ENCODE measurements at places on chromosomes 7 and 10. TPM values are rescaled to one million over a fixed set of nuclear protein-coding genes. Genes with fewer than 3 reads are reported as not detected.
A peak's percentile ranks its signal among the peaks of the same experiment; 100 is the strongest.

DNA sequence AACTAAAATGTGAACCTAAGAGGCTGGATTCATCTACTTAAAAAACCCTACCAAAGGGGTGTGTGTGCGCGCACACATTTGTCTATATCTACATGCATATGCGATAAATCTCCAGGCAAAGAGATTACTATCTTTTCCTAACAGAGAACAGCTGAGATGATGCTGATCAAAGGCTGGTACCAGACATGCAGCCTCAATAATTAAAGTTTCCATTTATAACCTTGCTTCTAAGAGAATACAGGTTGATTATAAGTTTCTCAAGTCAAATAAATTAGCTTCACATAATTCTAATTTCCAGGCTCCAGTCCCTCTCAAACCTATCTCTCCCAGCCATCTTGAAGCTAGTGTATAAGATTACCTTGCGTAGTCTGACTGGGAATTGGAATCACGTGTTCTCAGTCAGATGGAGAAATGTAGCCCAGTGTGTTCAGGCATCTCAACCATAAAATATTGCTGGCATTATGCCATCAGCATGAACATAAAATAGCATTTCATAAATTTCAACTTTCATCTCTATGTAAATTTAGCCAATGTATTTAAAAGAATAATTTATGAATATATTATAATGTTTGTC is 1062.0 kb downstream of the XPNPEP1 start:
- H3K4me1 ChIP-seq, result no peaks in the 10 kb centered on the region
- no peaks in the 10 kb centered on the region for H3K36me3 ChIP-seq
- DNase-seq, result no peak

Gene MKI67
- total RNA-seq, result 205 TPM

GRCh38 chr10:15168786-15169554 is 477 bp upstream of the NMT2 start:
- H3K4me1 ChIP-seq, result peaks cover 43% of the 10 kb centered on the region
- H3K27ac ChIP-seq, result peak overlapping the region; percentile 77
- peak; percentile 98 for DNase-seq
- H3K4me3 ChIP-seq, result peak overlapping the region; percentile 57
- H3K27me3 ChIP-seq, result no peaks in the 10 kb centered on the region

DNA sequence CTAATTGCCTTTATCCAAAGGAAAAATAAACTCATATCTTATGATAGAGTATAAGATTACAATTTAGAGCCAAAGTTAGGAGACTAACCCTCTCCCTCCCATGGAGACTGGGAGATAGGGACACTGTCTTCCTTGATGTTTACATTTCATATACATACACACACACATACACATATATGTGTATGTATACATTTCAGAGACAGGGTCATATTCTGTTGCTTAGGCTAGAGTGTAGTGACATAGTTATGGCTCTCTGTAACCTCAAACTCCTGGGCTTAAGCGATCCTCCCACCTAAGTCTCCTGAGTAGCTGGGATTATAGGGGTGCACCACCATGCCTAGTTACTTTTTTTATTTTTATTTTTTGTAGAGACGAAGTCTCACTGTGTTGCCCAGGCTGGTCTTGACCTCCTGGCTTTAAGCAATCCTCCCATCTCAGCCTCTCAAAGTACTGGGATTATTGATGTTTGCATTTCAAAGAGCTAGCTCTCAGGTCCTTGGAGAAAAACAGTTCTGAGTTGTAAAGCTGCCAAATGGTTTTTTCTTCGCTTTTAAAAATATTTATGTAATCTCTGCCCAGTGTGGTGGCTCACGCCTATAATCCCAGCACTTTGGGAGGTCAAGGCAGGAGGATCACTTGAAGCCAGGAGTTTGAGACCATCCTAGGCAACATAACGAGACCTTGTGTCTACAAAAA is 8.1 kb upstream of the REPIN1 start:
- no peak for DNase-seq
- H3K4me1 ChIP-seq, result peaks cover 52% of the 10 kb centered on the region
- no peak overlapping the region for H3K4me3 ChIP-seq
- H3K27ac ChIP-seq, result peak overlapping the region; percentile 61
- H3K36me3 ChIP-seq, result peaks cover 3% of the 10 kb centered on the region
- H3K27me3 ChIP-seq, result no peaks in the 10 kb centered on the region

DNA sequence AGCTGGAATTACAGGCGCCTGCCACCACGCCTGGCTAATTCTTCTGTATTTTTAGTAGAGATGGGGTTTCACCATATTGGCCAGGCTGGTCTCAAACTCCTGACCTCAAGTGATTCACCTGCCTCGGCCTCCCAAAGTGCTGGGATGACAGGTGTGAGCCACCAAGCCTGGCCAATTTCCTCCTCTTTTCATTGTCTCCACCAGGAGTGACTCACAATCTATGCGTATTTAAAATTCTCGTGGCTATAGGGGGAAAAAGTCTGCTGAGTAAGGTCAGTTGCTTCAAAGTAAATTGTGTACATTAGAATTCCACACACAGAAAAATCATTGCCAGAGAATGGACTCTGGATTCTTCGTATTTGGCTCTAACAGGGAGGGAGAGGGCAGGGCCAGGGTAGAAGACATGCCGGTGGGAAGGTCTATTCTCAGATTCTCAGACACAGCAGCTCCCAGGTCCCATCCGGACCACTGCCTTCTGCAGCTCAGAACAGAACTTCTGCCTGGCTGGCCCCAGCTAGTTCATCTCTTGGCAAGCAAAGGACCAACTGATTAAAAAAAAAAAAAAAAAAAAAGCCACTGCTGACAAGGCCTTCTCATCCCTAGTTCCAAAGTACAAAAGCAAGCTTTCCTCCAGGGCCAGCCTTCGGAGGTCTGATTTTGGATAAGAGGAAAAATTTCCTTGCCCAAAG is 22.2 kb downstream of the PSPH start:
- no peaks in the 10 kb centered on the region for H3K27me3 ChIP-seq
- DNase-seq, result no peak

DNA sequence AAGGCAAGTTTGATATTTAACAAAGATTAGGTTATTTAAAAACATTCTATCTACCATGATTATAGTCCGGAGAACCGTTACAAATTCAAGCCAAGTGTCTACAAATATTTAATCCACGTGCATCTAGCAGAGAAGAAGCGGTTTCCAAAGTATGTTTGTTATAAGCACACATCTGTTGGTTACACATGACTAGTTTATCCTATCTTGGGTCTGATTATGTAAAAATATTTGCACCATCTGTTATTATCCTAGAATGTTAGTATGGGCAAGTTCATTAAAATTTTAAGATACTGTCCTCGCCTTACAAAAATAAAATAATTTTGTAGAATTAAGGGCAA is 289.2 kb upstream of the VSTM2A start:
- H3K27ac ChIP-seq, result no peak overlapping the region
- no peaks in the 10 kb centered on the region for H3K4me1 ChIP-seq
- no peak for DNase-seq
- no peak overlapping the region for H3K4me3 ChIP-seq
- H3K36me3 ChIP-seq, result no peaks in the 10 kb centered on the region
- H3K27me3 ChIP-seq, result no peaks in the 10 kb centered on the region

- H3K36me3 ChIP-seq, result no peaks in the 10 kb centered on the region
- H3K4me1 ChIP-seq, result no peaks in the 10 kb centered on the region
- H3K4me3 ChIP-seq, result no peak overlapping the region
- H3K27me3 ChIP-seq, result no peaks in the 10 kb centered on the region
Observed at GRCh38 chr7:119935418-119936025, 337.5 kb upstream of the KCND2 start.

GRCh38 chr10:2431961-2432360 is 635.4 kb upstream of the PFKP start:
- H3K36me3 ChIP-seq, result no peaks in the 10 kb centered on the region
- H3K27ac ChIP-seq, result no peak overlapping the region
- DNase-seq, result no peak
- H3K4me1 ChIP-seq, result no peaks in the 10 kb centered on the region
- no peaks in the 10 kb centered on the region for H3K27me3 ChIP-seq

DNA sequence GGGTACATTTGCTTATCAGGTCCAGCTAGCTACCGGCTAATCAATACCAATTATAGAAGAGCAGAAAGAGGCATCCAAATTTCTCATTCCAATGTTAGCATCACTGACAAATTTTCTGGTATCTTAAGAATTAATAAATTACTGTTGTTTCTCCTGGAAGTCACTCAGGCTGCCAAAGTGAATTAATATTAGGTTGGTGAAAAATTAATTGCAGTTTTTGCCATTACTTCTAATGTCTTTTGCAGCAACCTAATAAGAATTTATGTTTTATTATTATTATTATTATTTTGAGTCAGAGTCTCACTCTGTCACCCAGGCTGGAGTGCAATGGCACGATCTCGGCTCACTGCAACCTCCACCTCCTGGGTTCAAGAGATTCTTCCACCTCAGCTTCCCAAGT is 979.9 kb downstream of the TYW1 start:
- no peak for DNase-seq
- no peak overlapping the region for H3K27ac ChIP-seq
- H3K4me1 ChIP-seq, result no peaks in the 10 kb centered on the region
- no peaks in the 10 kb centered on the region for H3K36me3 ChIP-seq
- H3K27me3 ChIP-seq, result no peaks in the 10 kb centered on the region
- H3K4me3 ChIP-seq, result no peak overlapping the region

Gene EXOSC1
- total RNA-seq, result 49.2 TPM

- no peak overlapping the region for H3K4me3 ChIP-seq
- H3K27ac ChIP-seq, result no peak overlapping the region
- no peaks in the 10 kb centered on the region for H3K36me3 ChIP-seq
- no peaks in the 10 kb centered on the region for H3K27me3 ChIP-seq
- no peak for DNase-seq
Observed at GRCh38 chr7:80804589-80804988, 114.3 kb downstream of the SEMA3C start.

GRCh38 chr10:74502963-74503608 is 323.3 kb upstream of the KAT6B start:
- peaks cover 45% of the 10 kb centered on the region for H3K4me1 ChIP-seq
- H3K27me3 ChIP-seq, result no peaks in the 10 kb centered on the region
- peak overlapping the region; percentile 44 for H3K27ac ChIP-seq
- H3K36me3 ChIP-seq, result peaks cover 46% of the 10 kb centered on the region
- DNase-seq, result no peak

Gene DTX2
- total RNA-seq, result 20.5 TPM

Gene KIAA1549
- 1.5 TPM for total RNA-seq

DNA sequence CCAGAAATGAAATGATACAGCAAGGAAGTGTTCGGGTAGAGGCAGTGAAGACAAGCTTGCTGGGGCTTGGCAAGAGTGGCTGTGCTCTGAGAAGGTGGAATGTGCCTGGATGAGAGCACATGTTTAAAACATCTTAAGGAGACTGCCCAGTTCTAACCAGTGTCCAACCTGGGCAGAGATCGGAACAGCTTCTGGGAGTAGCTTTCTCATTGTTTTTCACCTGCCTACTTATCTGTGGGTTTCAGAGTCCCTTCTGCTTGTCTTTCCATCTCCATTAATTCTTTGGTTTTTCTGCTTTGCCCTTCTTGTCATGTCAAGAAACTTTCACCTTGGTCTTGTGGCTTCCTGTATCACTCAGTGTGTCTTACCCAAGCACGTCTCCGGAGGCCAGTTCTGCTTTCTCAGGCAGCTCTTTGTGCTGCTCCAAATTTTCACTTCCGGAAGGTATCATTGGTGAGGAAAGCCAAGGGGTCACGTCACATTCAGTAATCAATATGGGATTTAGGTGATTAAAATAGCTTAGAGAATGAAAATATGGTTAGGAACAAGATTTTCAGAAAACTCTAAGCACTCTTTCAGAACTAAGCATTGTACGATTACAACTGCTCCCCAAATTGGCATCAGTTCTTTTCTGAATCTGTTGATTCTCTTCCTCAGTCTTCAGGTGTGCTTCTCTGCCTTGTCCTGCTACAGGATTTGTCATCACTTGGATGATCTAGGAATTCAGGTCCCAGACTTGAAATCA is 5.5 kb upstream of the LAMB4 start:
- peak; percentile 74 for DNase-seq
- H3K27me3 ChIP-seq, result peaks cover 12% of the 10 kb centered on the region
- peaks cover 30% of the 10 kb centered on the region for H3K4me1 ChIP-seq
- peak overlapping the region; percentile 34 for H3K4me3 ChIP-seq

GRCh38 chr10:128576943-128577670 is 450.9 kb upstream of the MKI67 start:
- H3K4me3 ChIP-seq, result no peak overlapping the region
- no peaks in the 10 kb centered on the region for H3K4me1 ChIP-seq
- peaks cover 1% of the 10 kb centered on the region for H3K27me3 ChIP-seq
- no peaks in the 10 kb centered on the region for H3K36me3 ChIP-seq
- DNase-seq, result no peak

Gene PHKG1
- 2.9 TPM for total RNA-seq

- H3K27me3 ChIP-seq, result peaks cover 6% of the 10 kb centered on the region
- no peak for DNase-seq
- no peaks in the 10 kb centered on the region for H3K36me3 ChIP-seq
- no peak overlapping the region for H3K27ac ChIP-seq
Observed at GRCh38 chr10:79496896-79497295, 15.4 kb upstream of the EIF5AL1 start.

DNA sequence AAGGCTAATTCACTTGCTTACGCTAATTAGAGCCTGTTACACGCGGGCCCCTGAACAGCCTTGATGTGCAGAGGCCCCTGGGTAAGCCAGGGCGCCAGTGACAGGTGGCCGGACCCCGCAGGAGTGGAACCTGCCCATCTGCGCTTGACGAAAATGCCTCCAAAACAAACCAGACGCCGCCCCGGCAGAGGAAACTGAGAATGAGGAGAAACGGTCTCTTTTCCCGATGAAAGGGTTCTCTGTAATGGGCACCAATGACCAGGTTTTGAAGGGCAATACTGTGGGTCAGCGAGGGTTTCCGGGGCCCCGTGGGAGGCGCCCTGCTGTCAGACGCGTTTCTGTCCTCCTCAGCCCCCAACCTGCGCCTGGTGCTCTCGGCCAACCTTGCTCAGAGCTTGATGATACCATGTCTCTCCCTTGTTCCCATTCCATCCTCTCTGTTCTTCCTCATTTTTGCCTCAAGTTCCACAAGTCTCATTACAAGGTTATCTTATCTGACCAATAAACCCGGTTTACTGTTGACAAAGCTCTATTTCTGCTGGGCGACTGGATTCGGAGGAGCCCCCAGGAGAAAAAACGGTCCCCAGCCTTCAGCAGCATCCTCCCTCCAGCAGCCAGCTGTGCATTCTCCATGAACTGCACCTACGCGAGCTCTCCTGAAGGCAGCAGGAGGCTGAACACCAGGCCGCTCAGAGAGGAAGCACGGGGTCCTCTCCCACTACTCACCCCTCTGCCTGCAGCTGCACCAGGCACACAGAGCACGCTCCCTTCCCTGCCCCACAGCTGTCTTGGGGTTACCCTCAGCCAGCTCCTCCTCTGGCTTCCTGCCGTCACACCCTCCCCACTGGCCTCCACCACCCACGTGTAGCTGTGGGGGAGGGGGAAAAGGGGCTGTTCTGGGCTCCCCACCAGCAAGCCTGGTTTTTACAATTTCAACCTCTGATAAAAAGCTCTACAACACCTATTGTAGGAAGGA is 202.0 kb downstream of the MAD1L1 start:
- H3K4me1 ChIP-seq, result peaks cover 26% of the 10 kb centered on the region
- peaks cover 22% of the 10 kb centered on the region for H3K36me3 ChIP-seq
- peak; percentile 70 for DNase-seq
- no peak overlapping the region for H3K4me3 ChIP-seq
- H3K27me3 ChIP-seq, result no peaks in the 10 kb centered on the region
- H3K27ac ChIP-seq, result peak overlapping the region; percentile 51
